ENCODE measurements at places on chromosomes 7 and 10.
A peak's percentile ranks its signal among the peaks of the same experiment; 100 is the strongest.

DNA sequence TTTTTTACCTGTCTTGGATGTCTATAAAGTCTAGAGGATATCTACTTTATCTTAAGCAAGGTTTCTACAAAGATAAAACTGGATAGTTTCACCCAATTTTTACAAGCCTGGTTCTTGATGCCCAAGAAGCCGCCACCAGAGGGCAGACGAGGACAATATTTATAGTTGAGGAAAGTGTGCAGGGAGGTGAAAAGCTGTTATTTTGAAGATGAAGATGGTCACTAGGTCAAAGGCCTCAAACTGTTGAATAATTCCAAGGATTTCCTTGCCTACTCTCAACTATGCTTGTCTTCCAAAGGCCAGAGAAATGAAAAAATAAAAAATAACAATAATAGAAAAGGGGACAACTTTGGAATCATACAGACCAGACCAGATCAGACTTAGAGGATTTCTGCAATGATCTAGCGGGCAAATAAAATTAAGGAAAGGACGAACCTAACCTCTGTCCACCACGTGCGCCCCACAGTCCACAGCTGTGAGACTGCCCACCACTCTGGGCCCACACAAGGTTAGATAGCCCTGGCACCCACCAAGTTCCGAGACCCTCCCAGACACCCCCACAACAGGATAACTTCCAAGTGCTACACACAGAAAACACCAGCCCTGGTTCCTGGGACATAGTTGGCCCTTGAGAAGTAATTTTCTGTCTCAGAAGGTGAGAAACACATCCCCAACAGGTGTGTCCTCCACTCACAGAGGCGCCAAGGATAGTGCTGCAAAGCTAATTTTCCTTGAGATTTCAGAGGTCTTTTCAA, 2.8 kb downstream of the PKD1L1 start:
- DNase-seq, result peak; percentile 34
- H3K27me3 ChIP-seq, result no peaks in the 10 kb centered on the region
- H3K4me1 ChIP-seq, result no peaks in the 10 kb centered on the region
- no peak overlapping the region for H3K4me3 ChIP-seq
- no peak overlapping the region for H3K27ac ChIP-seq

DNA sequence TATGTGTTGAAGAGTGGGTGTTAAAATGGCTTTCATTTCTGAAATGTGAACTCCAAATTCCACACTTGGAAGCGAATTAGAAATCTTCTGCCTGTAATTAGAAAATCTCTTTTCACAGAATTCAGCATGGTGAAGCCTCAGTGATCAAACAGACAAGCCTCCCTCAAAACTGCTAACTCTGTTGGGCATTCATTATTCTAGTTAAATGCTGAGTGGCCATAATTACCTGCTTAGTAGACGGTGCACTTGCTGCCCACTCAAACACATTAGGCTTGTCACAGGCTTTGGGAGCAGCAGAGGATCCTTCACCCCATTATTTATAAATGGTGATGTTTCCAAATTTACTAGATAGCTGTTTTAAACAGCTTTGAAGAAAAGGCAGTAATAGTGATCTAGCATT, 177.2 kb upstream of the PCLO start:
- H3K36me3 ChIP-seq, result no peaks in the 10 kb centered on the region
- H3K27me3 ChIP-seq, result no peaks in the 10 kb centered on the region
- no peak for DNase-seq
- H3K4me1 ChIP-seq, result no peaks in the 10 kb centered on the region
- no peak overlapping the region for H3K27ac ChIP-seq

DNA sequence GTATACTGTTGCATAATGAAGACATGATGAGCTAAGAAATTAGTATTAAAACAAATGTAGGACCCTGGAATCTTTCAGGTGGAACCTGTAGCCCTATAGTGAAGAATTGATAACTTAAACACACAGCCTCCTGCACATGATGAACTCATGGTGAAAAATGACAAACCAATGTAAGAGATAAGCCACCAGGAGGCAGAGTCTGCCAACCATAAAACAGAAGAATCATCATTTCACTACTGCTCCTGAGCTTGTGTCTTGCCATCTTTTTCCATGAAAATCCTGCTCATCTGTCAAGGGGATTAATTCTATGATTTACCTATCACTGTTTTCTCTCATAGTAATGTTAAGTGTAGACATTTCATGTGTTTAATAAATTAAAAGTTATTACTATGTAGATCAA, 363.9 kb downstream of the MALRD1 start:
- H3K4me1 ChIP-seq, result no peaks in the 10 kb centered on the region
- no peak overlapping the region for H3K4me3 ChIP-seq
- no peaks in the 10 kb centered on the region for H3K36me3 ChIP-seq
- H3K27me3 ChIP-seq, result no peaks in the 10 kb centered on the region
- DNase-seq, result no peak
- no peak overlapping the region for H3K27ac ChIP-seq

DNA sequence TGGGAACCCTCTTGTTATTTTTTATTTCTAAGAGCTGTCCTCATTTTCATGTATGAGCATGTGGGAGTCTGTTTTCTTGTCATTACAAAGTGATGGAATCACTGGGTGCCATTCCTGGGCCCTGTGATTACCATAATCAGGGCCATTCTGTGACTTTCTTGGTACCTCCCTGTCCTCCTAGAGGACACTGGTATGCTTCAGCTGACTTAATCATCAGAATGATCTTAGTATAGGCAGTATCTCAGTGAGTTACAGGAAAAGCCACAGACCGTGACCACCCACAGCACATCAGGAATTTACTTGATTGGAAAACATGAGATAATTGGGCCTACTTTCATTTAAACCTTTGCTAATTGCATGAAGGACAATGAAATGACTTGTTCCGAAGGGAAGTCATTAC, 7.2 kb downstream of the NOM1 start:
- DNase-seq, result no peak
- H3K4me3 ChIP-seq, result no peak overlapping the region
- peaks cover 74% of the 10 kb centered on the region for H3K36me3 ChIP-seq
- no peaks in the 10 kb centered on the region for H3K27me3 ChIP-seq
- no peaks in the 10 kb centered on the region for H3K4me1 ChIP-seq

All from thymus (tissue), 14 donors.